ENCODE measurements at places on chromosomes 2 and 18.

GRCh38 chr18:44740000-44740399 lies 59.3 kb downstream of the SETBP1 start:
- DNase-seq = no peak

GRCh38 chr2:240644171-240644651 lies 18.9 kb downstream of the GPR35 start:
- DNase-seq = peak; percentile 41

GRCh38 chr2:236446521-236446920 lies 123.1 kb upstream of the ACKR3 start:
- no peak for DNase-seq

GRCh38 chr2:200022511-200022910 lies 67.1 kb downstream of the MAIP1 start:
- no peak for DNase-seq

DNA sequence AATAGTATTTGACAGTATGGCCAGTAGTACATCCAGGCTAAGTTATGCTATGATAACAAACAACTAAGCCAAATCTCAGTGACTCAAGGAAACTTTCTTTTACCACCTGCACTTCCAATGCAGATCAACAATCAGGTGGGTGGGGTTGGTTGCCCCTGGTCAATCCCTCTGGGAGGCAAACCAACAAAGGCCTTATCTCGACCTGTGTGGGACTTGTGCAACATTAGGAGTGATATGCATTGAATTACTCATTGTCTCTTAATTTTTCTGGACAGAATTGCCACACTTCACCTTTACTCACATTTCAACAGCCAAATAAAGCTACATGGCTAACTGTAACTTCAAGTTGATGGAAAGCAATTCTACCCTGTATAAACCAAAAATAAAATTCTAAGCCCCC lies 1049.3 kb upstream of the CDH2 start:
- DNase-seq = no peak

DNA sequence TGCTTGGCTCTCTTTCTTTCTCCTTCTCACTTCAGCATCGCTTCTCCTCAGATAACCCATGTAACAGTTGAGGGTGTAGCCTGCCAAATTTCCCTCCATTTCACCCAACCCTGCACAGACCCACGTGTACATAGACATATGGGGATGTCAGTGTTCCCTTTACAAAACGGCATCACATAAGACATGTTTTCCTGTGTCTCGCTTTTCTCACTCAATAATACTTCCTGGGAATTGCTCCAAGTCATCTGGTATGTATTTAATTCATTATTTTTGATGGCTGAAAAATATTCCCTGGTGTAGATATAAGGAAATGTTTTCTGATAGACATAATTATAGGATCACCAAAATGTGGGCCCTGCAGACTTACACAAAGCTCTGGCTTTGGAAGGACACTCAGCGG lies 176.8 kb downstream of the LOXHD1 start:
- no peak for DNase-seq

DNA sequence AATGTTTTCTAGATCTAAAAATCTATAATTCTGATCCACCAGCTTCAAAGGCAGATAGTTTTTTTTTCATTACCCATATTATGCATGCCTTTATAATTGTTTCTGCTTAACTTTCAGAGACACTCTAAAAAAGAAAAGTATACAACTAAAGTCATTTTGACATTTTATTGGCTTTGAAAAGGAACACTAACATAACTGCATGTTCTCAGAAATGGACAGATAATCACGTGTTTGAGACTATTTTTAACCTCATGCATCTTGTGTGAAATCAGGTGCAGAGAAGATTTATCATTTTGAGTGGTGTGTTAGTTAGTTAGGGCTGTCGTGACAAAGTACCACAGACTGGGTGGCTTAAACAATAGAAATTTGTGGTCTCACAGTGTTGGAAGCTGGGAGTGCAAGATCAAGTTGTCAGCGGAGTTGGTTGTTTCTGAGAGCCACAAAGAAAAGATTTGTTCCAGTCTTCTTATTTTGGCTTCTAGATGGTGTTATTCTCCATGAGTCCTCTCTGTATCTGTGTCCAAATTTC lies 841.4 kb upstream of the LRATD1 start:
- no peak for DNase-seq

GRCh38 chr2:177771191-177771590 lies 301.4 kb downstream of the PDE11A start:
- DNase-seq = no peak

GRCh38 chr2:155733091-155733853 lies 599.2 kb downstream of the NR4A2 start:
- no peak for DNase-seq

DNA sequence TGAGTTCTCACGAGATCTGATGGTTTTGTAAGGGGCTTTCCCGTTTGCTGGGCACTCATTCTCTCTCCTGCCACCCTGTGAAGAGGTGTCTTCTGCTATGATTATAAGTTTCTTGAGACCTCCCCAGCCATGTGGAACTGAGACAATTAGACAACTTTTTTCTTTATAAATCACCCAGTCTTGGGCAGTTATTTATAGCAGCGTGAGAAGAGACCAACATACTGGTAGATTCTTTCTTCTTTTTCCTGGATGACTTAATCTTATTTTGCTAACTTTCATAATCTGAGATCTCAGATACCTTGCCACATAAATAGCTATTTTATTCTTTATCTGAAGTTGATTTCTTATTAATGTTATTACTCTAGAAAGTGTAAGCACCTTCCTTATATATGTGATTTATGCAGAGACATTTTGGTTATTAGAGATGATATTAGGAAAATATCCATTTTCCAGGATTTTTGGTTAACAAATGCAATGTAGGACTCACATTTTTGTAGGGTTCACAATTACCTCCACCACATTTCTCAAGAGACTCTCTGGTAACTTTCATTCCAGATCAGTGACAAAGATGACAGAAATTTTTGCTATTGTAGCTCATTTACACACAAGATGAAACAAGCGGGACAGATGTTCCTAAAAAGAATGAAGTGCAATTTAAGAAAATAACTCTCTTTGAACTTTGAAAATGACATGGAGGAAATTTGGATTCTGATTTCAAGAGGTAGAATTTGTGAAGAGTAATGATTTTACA lies 97.9 kb upstream of the RND3 start:
- no peak for DNase-seq

DNA sequence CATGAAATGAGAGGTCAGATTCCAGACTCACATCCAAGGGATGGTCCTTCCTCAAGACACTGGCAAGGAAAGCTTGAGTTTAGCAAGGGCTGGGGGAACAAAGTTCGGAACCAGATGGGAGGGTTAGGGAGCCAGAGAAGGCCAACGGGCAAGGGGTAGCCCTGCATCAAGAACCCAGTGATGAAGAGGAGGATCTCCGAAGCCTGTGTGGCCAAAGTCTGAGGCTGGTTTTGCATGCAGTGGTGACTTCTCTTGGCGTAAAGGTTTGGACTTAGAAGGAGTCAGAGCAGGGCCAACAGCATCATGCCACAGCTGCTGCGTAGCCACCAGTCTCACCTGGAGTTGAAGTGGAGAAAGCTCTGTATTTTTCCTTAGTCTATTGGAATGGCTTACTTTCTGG lies 123.5 kb upstream of the ALPP start:
- no peak for DNase-seq

GRCh38 chr2:111627256-111627655 lies 256.7 kb downstream of the ANAPC1 start:
- no peak for DNase-seq

DNA sequence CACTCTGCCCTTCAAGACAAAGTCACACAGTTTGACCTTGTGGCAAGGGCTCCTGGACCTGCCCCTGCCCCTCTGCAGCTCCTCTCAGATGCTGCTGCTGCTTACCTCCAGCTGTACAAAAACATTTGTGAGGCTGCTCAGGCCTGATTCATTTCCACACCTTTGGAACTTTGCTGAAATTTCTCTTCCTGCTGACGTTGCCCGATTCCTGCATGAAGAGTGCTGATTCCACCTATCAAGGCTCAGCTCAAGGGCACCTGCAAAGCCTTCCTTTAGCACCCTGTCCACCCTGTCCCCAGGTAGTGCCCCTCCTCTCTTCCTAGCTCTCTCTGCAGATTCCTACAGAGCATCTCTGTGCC lies 738.3 kb upstream of the HS6ST1 start:
- no peak for DNase-seq

DNA sequence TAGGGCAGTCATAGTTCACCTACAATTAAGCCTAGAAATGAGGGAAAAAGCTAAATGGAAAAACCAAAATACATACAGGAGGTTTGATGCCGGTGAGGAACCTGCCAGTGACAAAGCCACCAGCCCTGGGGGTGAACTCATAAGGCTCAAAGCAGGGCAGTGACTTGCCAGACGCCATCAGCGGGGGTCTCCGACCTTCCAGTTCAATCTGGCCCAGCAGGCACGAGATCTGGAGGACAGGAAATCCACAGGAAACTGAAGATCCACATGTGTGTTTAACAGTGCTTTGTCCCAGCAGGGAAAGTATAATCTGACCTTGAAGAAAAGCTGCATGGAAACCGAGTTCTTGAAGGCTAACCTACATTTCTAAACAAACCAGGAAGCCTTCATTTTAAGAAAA lies 60.1 kb downstream of the POLR1A start:
- no peak for DNase-seq

DNA sequence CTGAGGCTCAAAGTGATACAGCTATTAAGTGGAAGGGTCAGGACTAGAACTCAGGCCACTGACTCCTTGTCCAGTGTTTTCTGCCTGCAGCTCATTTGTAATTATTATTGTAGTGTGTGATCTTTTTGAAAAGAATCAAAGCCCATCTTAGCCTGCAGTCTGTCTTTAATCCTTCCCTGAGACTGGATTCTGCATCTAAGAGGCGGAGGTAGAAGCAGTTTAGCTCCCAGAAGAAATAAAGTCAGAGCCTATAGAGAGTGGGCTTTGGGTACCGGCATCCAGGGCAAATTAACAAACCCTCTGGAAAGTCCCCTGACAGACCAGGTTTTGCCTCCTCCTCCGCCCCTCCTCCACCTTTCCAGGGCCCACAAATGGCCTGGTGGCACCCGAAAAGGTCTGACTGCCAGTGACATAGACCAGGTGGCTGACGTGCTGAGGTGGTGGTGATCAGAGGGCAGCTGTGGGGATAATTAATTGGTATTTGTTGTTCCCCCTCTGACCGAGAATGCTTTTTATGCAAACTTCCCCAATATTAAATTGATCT lies 2.2 kb upstream of the RAX start:
- DNase-seq = no peak

DNA sequence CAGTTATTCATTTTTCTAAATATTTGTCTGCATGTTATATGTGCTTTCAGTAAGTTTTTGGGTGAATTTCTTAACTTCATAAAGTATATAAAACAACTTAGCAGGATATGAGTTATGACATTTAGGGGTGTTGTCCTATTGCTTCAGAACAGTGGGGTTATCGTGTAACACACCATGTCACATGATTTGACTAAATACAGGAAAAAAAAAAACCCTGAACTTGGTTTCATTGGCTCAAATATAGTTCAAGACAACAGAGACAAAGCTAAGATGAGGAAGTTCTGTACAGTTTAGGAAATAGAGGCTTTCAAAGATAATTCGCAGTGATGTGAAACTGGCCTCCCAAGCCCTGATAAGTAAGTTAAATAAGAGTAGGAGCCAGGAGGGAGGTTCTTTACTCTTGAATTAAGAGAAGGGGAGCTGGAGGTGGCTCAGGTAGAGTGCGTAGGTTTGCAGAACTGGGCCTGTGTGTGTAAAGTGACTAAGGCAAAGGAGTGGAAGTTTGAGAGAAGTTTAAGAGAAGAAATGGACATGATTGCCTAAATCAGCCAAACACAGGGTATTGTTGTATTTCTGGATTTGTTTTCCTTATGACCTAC lies 53.9 kb downstream of the LIMS1 start:
- DNase-seq = no peak

DNA sequence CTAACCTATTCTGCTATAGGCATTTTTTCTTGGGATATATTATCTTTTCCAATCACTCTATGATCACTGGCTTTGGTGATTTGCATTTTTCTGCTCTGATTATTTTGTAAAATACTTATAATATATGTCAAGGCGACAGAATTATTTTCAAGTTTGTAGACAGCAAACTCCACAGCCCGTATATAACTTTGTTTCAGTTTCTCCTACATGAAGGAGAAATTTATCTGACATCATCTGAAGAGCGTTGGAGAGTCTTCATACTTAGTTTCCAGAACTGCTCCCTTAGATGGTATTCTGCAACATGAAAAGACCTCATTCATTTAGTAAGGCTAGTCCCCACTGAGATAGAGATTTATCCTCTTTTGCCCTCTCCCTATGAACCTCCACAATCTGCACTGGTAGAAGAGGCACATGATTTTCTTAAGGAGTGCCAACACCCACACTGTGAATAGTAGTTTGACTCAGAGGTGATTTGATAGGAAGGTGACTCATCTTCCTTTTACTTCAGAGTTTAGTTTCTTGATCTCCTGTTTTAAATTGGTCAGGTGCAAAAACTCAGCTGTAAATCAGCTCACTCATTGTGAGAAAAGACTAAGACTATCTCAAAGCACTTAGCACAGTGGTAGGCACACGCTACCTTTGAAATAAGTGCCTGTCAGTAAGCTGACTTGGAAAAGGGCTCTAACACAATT lies 1848.6 kb upstream of the CELF4 start:
- DNase-seq = no peak

GRCh38 chr2:85907671-85908157 lies 18.9 kb upstream of the ST3GAL5 start:
- DNase-seq = no peak

- no peak for DNase-seq
Measured at GRCh38 chr2:239952665-239953417, 72.3 kb downstream of the NDUFA10 start.

DNA sequence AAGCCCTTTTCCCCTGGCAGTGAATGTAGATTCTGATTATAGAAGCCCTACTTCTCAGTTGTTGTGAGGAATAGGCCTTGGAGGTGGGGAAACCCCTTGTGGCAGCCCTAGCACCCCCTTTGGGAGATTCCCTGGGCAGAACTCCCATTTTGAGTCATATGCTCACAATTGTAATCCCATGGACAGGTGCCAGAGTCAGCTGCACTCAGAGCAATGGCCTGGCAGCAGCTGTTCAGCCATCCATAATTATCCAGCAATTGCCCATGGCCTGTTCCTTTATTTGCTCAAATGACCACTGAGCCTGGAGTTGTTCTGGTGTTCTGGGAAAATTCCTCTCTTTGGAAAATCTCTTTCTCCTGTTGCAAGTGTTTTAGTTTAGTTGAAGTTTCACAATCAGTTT lies 71.7 kb downstream of the PTRHD1 start:
- DNase-seq = peak; percentile 59

GRCh38 chr2:217735034-217735433 lies 267.8 kb downstream of the TNS1 start:
- DNase-seq = no peak

DNA sequence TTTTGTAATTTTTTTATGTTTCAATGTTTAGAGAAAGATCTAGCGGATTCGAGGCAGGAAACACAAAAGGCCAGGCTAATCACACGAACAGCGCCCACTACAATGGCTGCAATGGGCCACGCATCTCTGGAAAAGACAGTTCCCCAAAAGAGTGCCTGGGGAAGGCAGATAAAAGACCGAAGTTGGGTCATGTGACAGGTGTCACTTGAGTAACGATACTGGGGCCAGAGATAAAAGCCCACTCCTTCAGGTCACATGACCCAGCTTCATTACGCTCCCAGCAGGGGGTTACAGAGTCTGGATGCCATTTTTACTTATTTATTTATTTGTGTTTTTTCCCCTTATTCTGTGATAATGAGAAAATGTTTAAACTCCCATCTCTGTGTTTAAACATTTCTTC lies 95.4 kb downstream of the CDK15 start:
- DNase-seq = no peak
